ENCODE measurements at places on chromosomes 3 and 15.

DNA sequence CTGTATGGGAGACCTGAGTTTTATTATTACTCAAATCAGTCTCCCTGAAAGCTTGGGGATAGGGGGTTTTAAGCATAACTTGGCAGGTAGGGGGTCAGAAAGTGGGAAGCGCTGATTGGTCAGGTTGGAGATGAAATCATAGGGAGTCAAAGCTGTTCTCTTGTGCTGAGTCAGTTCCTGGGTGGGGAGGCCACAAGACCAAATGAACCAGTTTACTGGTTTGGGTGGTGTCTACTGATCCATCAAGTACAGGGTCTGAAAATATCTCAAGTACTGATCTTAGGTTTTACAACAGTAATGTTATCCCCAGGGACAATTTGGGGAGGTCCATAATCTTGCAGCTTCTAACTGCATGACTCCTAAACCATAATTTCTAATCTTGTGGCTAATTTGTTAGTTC lies 17.8 kb upstream of the IQCF6 start:
- DNase-seq, result no peak

DNA sequence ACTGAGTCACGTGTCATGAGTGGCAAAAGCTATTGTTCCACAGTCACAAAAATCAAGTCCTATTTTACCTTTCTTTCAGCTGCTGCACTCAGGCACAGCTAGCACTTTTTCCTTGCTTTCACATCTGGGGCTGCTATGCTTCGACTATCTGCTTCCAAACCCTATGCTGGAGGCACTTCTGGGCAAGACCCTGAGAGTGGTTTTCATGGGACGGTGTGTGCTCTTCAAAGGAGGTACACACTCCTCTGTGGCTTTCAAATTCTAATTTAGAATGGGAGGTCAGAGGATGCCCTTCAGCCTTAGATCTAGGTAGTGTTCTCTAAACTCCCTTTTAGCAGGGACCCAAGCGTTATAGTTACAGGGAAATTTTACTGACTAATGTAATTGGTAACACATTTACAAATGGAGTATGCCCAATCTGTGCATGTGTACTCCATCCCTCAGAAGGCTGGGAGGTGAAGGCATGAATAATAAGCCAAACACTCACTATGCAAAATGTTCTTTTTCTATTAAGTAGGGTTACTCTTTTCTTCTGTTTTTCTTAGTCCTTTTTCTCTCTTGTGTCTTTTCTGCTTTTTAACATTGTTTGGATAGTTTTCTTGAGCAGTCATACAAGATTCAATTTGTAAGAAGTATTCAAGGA lies 188.3 kb downstream of the LSAMP start:
- no peak for DNase-seq

DNA sequence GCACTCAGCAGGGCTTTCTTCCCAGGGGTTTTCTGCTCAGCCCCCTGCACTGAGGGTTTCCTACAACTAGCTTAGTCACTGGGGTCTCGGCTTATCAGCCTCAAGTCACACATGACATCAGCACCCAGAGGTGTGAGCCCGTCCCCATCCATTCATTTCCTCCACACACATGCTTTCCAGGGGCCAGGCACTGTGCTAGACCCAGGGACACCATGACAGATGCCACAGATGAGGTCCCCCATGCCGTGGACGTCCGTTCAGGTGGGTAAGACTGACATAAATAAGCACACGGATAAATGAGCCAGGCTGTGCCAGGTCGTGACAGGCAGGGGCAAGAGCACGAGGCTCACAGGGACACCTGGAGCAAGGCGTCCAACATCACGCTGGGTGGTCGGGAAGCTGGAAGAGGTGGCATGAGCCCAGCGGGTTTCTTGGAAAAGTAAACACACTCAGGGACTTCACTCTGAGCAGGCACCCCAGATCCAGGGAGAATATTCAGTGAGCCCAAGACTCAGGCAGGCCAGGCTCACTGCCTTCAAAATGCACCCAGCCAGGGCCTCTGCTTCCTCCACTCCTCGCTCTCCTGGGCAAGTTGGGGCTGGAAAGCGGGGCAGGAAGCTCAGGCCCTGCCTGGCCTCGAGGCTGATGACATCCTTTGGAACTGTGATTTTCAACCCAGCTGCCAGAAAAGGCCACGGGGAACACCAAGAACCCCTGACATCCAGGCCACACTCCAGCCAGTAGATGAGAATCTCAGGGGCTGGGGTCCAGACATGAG lies 139.3 kb downstream of the CHSY1 start:
- no peak for DNase-seq

GRCh38 chr3:14510838-14511622 lies 29.1 kb downstream of the GRIP2 start:
- DNase-seq, result no peak

- DNase-seq, result no peak
Observed at GRCh38 chr3:140292684-140293083, 357.7 kb downstream of the CLSTN2 start.

GRCh38 chr3:119518026-119518425 lies 19.7 kb downstream of the TIMMDC1 start:
- no peak for DNase-seq

DNA sequence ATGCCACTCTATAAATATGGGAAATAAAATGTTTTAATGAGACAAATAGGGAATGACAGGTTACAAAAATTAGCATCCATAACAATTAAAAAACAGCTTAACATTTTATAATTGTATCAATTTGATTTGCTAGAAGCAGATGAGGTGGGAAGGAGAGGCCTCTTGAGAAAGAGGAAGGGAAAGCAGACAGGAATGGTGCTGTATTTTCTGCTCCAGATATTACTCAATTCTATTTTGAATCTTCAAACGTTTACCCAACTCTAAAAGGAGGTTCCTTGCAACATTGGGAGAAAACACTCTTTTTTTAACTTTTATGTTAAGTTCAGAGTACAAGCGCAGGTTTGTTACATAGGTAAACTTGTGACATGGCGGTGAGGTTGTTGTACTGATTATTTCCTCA lies 44.9 kb upstream of the ALDH1A3 start:
- no peak for DNase-seq

DNA sequence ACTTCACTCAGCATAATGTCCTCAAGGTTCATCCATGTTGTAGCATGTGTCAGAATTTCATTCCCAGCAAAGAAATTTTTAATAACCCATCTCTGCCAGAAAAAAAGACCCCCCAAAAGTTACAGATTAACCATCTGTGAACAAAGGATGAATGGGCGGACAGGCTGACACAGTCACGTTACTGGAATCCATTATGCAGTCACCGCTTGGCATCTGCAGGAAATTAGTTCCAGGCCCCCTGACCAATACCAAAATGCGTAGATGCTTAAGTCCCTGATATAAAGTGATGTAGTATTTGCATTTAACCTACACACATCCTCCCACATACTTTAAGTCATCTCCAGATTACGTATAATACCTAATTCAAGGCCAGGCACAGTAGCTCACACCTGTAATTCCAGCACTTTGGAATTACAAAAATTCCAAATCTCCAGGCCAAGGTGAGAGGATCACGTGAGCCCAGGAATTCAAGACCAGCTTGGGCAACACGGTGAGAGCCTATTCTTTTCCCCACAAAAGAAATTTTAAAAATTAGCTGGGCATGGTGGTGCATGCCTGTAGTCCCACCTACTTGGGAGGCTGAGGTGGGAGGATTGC lies 1.5 kb upstream of the SLC12A8 start:
- DNase-seq, result no peak

DNA sequence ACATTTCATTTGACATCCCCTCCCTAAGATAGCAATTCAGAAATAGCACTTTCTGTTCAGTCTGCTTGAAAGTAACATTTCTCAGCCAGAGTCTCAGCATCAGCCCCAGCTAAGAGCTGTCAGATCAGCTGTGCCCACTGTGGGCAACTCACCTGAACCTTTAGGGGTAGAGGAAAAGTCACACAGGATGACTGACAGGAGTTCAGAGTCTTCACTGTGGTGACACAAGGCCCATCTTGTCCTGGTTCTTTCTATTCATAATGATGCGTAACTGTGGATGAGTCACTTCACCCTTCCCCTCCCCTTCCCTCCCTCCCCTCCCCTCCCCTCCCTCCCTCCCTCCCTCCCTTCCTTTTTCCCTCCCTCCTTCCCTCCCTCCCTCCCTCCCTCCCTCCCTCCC lies 96.1 kb upstream of the RASGRP1 start:
- no peak for DNase-seq
